ENCODE measurements at places on chromosomes 3 and 15. TPM values are rescaled to one million over a fixed set of nuclear protein-coding genes. Genes with fewer than 3 reads are reported as not detected.

DNA sequence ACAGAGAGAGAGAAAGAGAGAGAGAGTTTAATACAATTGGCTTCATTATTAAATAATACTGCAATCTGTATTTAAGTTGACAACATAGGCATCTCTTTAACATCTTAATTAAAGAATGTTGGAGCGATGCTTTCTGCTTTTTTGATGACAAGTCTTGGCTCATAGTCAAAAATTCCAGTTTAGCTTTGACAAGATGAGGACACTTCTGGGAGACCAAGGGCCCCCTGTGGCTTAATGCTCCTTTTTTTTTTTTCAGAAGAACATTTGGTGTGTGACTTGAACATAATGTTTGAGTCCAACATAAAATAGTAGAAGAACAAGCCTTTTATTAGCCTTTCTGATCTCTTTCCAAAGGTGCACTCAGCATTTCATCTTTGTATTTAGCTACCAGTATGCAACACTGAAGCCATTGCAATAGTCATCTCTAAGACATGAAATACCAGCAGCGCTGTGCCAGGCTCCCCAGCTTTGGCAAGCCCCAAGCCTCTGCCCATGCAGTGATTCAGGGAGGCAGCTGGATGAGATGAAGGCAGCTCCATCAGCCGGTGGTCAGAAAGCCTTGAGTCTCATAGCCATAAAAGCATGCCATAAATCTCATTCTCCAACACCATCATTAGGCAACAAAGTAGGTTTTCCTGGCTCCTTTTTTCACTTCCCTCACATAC lies 349.4 kb upstream of the SEMA6D start:
- DNase-seq, result no peak

Gene C3orf80
- polyA plus RNA-seq, result 0.41 TPM

- no peak for DNase-seq
These were observed 12.4 kb downstream of the BMF start for GRCh38 chr15:40096094-40096891.

Gene FETUB
- polyA plus RNA-seq, result not detected

GRCh38 chr3:51044982-51045381 lies 340.1 kb upstream of the MANF start:
- DNase-seq, result no peak

DNA sequence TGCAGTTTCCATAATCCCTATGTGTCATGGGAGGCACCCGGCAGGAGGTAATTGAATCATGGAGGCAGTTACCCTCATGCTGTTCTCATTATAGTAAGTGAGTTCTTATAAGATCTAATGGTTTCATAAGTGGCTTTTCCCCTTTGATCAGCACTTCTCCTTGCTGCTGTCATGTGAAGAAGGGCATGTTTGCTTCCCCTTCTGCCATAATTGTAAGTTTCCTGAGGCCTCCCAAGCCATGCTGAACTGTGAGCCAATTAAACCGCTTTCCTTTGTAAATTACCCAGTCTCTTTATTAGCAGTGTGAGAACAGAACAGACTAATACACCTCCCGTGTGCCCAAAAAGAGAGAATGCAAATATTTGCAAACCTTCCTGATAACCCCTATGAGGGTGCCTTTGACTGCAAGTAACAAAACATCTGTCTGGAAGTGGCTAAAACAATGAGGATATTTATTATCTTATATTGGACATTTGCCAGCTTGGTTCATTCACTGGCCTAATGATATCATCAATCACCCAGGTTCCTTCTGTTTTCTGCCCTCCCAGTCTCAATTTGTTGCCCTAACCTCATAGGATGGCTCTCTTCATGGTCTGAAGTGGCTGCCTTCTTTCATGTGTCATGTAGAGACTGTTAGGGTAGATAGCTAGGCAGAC lies 68.7 kb downstream of the BHLHE40 start:
- DNase-seq, result no peak

DNA sequence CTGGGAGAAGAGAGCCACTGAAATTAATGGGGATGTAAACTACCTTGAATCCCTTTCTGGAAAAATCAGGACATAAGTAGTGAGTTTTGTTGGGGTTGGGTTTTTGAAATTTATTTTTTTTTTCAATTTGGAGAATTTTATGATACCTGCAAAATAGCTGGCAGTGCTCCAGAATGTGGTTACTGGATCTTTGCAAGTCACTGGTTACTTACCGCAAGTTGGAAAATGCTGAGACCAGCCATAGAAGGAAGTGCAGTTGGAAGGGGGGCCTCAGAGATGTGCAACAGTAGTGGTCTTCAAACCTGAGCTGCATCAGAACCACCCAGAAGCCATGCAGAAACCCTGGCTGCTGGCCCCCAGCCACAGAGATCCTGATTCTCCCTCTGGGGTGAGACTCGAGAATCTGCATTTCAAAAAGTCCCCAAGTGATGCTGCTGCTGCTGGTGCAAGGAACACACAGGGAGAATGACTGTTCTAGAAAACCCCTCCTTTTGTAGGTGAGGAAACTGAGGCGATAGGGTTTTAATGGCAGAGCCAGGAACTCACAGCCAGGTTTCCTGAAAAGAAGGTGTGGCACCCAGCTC lies 39.7 kb downstream of the SEMA5B start:
- DNase-seq, result no peak

DNA sequence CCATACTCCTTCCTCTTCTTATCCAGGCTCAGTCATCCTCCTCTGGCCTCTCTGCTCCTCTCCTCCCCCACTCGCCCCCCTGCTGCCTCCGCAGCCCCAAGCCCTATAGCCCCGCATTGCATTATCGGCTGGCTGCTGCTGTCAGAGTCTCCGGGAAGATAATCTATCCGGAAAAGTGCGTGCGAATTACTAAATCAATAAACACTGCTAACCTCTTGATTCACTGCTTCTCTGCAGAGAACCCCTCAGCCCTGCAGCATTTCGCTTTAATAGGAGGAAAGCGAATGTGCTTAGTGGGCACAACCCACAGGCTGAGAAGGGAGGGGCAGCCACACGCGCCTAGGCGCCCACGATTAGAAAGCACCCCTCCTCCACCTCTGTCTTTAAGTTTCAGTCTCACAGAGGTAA lies 167.6 kb downstream of the ABHD5 start:
- DNase-seq, result no peak

- no peak for DNase-seq
These were observed 29.4 kb upstream of the ATP8B4 start for GRCh38 chr15:50148362-50148963.

- DNase-seq, result no peak
These were observed 682 bp downstream of the CLDND1 start for GRCh38 chr3:98521897-98522543.

Gene FAN1
- polyA plus RNA-seq, result 26.9 TPM

DNA sequence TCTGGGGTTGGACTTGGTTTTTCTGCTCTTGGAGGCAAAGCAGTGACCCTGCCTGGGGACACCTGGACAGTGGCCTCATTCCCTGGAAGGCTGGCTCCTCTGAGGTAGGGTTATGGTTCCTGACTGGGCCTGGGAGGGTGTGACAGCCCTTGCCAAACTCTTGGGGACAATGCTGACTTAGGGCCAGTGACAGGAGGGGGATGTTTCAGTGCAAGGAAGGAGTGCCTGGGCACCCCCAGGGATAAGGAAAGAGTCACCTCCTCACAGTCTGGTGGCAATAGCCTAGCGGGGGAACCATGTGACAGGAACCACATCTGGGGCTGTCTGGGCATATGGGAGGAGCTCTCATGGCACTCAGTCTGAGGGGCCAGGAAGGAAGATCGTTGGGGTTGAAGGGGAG lies 91.8 kb downstream of the ABHD5 start:
- DNase-seq, result no peak

DNA sequence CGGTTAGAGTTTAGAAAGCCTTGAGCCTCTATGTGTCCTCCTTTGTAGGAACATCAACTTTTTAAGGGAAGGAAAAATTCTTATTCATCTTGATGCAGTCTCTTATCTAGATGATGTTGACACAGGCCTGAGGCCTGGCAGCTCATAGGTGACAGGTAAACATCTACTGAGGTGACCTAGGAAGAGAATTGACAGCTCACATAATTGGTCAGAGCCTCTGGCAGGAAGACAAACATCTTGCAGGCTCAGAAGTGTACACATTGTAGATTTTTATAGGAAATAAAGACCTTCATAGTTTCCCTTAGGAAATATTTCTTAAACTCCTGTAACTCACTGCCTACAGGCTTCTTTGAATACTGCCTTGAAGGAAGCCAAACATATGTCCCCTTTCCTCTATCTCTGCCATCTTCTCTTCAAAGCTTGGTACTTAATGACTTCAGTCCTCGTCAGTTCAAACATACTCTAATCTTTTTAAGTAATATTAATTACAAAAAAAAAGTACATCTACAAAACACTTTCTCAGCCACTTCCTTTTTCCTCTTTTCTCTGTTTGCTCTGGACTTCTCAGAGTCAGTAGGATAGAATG lies 341.3 kb downstream of the TBL1XR1 start:
- no peak for DNase-seq

GRCh38 chr3:17891139-17891856 lies 148.9 kb upstream of the TBC1D5 start:
- no peak for DNase-seq

- DNase-seq, result no peak
These were observed 314.8 kb downstream of the BCHE start for GRCh38 chr3:165522386-165522785.

- DNase-seq, result no peak
These were observed 38.9 kb downstream of the MDFIC2 start for GRCh38 chr3:70273492-70273891.

Gene RHOV
- 2.3 TPM for polyA plus RNA-seq

DNA sequence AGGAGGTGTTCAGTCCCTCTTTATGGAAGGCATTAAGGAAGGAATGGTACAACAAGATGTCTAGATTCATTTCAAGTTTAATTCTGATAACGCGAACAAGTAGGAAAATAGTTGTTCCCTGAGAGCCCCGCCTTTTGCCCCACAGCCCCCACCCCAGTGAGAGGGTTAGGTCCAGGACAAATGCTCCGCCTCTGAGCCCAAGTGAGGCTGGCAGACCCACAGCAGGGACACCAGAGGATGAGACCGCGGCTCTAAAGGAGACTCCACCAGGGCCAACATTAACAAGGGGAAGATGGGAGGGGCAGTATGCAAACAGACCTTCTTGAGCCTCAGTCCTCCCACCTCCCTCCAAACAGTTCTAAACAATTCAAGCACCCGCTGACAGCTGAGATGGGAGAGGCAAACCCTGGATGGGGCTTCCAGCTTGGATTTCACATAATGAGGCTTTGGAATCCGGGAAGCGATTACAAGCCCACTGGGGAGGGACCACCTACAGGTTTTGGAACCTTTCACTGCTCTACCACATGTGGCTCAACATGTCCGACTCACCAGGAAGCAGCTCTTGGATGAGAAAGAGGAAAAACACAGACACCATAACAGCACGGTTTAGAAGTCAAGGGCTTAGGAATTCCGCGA lies 42.9 kb upstream of the IREB2 start:
- no peak for DNase-seq

Gene TF
- polyA plus RNA-seq, result 2.5 TPM

Gene ZNF710
- polyA plus RNA-seq, result 21.4 TPM

- DNase-seq, result no peak
These were observed 31.9 kb downstream of the AGTR1 start for GRCh38 chr3:148729476-148730055.

Gene UPK1B
- polyA plus RNA-seq, result 7.1 TPM

- DNase-seq, result no peak
These were observed 51.8 kb downstream of the LARS2 start for GRCh38 chr3:45440131-45440530.

- no peak for DNase-seq
These were observed 346.3 kb upstream of the UMPS start for GRCh38 chr3:124383846-124384466.

DNA sequence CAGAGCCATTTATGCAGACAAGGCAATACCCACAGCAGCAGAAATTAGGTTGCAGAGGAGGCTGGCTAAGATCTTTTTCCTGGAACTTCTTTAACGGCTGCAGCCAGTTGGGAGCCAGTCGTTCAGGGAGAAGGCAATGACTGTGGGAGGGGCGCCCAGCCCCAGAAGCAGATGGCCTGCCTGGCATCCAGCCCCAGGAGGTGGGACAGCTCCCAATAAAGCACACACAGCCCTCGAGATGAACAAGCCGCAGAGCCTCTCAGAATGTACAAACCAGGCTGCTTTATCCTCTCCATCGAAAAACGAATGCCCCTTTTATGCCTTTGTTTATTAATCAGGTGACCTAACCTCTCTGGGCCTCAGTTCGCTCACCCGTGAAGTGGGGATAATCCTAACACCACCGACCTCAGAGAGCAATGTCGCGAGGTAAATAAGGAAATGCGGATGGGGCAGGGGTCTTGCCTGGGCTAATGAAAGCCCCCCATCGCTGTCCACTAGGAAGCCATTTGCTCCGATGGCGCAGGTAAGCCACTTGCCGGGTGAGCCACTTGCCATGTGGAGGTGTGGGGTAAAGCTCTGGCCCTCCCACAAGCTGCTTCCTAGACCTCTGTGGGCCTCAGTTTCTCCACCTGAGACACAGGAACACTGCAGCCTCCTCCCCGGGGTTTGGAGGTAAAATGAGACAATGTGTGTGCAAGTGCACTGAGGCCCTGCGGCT lies 35.8 kb downstream of the MGLL start:
- DNase-seq, result no peak

DNA sequence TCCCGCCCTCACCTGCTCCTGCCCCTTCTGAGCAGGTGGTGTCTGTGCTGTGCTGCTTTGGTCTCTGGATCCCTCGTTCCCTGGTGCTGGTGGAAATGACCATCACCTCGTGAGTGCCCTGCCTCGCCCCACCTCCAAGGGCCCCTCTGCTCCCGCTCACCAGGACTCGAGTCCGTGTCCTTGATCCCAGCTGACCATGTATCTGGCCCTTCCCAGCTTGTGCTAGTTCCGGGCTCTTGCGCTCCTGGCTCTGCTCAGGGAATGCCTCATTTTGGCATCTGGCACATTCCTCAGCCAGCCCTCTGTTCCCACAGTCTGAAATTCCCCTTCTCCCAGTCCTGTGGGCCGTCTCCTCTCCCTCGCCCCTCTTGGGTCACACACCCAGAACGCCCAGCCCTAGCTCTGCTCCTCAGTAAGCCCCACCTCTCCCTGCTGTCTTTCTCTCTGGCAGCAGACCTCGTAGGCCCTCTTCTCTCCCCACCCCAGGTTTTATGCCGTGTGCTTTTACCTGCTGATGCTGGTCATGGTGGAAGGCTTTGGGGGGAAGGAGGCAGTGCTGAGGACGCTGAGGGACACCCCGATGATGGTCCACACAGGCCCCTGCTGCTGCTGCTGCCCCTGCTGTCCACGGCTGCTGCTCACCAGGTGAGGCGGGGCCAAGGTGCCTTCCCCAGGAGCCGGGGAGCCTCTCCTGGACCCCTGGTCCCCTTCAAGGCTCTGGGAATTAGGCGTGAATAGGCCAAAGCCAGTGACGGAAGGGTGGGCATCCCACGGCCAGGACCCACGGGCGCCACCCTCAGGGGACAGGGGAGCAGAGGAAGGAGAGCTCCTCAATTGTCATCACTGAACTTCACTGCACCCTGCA lies 11.5 kb downstream of the SLC51A start:
- no peak for DNase-seq
